8988T (cell line): ENCODE measurements at places on chromosomes 2 and 18.

- DNase-seq, result no peak
Observed at GRCh38 chr2:101127319-101128056, 23.7 kb downstream of the TBC1D8 start.

DNA sequence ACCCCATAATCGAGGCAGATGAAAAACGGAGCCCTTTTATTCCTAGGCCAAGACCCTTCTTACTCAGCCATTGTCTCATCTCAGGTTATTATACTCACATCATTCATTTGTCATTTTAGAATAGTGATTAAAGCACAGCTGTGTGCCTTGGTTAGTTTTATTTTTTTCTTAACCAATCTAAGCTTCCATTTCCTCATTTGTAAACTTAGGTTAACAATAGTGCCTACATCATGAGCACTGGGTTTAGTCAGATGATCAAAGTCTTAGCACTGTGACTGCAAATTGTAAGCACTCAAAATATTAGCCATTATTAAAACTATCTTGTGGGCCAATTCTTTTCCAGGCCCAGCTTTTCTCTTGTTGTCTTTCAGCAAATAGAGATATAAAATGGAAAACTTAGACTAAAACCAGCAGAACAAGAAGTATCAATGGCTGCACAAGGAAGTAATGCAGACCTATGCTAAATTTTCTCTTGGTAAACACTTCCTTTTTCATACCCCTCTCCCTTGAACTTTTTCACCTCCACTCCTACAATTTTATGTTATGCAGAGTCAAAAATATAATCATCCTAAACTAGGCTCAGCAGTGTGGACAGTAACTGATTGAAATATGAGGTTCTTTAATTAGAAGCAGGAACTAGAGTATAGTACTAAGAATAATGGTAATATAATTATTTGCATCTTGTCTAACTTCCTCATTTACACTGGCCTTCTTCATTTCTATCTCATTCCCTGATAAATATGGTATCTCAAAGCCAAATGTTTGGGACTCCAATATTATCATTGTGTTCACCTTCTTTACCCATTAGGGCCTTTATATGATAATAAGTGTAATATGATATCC lies 21.5 kb upstream of the GALNT3 start:
- no peak for DNase-seq

DNA sequence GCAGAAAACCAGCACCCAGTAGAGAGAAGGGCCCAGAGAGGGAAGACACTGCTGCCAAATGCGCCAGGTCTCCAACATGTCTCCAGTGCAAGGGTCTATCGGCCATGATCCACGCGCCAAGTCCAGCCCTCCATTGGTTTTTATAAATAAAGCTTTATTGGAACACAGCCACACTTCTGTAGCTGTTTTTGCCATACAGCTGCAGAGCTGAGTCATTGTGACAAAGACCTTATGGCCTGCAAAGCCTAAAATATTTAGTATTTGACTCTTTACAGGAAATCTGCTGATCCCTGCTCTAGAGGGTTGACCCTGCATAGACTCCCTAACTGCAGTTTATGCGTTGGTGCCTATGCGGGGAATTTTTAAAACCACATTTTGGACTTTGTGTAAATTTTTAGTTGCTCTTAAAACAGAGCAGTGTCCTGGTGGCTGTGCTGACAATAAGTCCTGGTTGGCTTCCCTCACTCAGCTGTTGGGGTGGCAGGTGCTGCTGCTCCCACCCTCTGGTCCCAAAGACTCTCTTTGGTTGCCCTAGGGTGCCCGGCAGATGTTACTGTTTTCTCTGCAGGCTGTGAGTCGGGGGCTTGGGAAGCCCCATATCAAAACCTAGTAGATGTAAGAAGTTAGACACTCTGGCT lies 154.9 kb downstream of the CTIF start:
- no peak for DNase-seq

DNA sequence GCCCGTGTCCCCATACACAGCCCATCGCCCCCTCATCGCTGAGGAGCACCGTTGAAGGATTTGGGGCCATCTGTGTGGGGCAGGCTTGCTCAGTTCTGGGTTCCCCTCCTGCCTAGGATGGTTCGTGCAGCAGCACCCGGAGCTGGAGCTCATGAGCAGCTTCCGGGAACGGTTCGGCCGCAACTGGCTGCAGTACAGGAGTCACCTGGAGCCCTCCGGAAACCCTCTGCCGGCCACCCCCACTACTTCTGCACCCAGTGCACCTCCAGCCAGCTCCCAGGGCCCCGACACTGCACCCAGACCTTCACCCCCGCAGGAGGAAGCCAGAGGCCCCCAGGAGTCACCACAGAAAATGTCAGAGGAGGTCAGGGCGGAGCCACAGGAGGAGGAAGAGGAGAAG lies 10.3 kb downstream of the STK11IP start:
- DNase-seq, result no peak

DNA sequence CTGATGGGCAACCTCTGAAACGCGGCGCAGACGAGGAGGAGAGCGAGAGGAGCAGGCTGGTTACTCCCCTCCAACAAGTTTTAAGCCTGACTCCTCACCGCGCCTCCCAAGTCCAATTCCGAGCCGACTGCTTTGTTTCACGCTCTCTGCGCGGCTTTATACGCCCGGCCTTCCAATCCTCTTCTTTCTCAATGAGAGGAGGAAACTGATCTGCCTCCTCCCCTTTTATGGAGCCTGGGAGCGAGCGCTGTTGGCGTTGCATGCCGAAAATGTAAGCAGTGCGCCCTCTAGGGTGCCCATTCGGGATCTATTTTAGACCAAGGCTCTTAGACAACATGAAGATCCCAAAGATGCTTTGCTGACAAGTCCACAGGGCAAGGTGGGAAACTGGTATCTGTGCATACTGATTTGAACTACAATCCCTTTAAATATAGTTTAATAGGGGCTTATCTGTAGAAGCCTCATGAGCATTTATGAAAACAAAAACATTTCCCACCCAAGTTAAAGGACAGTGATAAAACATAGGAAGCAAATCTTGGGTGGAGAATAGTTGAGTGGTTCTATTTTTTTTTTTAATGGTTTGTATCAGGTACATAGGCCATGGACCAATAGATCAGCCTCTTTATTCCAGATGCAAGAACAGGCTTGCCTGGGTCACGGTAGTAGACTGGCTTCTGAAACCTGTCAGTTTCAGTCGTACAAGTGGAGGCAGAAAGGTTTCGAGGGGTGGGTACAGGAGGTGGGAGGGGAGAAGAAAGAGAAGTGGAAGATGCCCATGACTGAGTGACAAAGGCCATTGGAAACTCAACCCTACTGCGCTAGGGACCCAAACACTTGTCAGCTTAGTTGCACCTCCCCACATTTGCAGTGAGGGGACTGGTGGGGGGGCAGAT lies at the start of gene RND3:
Gene RND3 (minus strand): TSS at position 131 of the 893 bp plus-strand sequence. CDS start 250 bp downstream, outside the sequence.
- peak; percentile 49 for DNase-seq

- DNase-seq, result no peak
Observed at GRCh38 chr18:49527631-49528327, 34.1 kb upstream of the LIPG start.

GRCh38 chr2:28287256-28287915 lies 105.3 kb upstream of the FOSL2 start:
- DNase-seq, result no peak

- no peak for DNase-seq
Observed at GRCh38 chr2:205781244-205781931, 99.1 kb downstream of the NRP2 start.

GRCh38 chr18:40037356-40037755 lies 1917.7 kb upstream of the PIK3C3 start:
- no peak for DNase-seq

- DNase-seq, result no peak
Observed at GRCh38 chr2:238169048-238169707, 10.4 kb downstream of the ERFE start.

DNA sequence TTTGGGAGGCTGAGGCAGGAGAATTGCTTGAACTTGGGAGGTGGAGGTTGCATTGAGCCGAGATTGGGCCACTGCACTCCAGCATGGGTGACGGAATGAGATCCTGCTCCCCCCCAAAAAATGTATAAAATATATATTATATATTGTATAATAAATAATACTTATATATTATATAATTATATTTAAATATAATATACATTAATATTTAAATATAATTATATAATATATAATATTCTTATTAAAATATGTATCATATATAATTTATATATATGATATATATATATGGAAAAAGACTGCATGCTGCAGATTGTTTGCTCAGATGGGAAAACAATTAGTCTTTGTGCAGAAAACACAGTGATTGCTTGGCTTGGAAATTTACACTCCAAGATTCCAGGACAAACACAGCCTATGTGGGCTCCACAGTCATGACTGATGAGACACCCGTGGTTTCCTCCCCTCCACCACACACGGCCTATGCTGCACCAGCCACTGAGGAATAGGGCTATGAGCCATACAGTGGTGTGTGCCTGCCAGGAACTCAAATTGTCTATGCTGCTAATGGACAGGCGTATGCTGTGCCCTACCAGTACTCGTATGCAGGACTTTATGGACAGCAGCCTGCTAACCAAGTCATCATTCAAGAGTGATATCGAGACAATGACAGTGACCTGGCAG lies 30.0 kb downstream of the PMAIP1 start:
- DNase-seq, result no peak

- DNase-seq, result no peak
Observed at GRCh38 chr2:176443946-176444345, 174.7 kb downstream of the MTX2 start.

DNA sequence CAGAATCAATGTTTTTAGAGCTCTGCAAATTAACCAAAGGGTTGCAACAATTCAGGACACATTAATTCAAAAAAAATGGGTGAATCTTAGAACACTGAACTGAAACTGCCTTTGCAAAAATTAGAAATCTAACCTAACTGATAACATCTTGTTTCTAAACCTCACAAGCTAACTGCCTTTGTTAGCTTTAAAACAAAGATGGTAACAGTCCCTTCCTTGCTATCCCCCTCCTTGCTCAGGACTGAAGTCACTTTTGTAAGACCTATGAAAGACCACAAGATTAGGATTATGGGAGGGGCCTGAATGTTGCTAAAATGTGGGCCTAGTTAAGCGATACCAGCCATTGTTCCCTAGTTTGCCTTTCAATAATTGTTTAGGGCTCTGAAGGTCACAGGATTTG lies 44.9 kb upstream of the LONRF2 start:
- DNase-seq, result no peak

DNA sequence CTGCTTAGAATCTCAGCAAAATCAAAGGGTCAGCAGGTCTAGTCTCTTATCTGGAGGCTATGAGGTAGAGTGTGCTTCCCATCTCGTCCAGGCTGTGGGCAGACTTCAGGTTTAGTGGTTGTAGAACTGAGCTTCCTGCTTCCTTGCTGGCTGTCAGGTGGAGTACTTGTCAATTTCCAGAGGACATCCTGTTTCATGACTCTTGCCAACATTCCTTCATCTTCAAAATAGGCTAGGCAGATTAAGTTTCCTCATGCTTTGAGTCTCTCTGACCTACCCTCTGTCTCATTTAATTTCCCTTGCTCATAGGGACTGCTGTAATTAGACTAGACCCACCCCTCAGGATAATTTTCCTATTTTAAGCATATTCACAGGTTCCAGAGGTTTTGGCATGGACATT lies 562.6 kb downstream of the SPAG16 start:
- DNase-seq, result no peak

DNA sequence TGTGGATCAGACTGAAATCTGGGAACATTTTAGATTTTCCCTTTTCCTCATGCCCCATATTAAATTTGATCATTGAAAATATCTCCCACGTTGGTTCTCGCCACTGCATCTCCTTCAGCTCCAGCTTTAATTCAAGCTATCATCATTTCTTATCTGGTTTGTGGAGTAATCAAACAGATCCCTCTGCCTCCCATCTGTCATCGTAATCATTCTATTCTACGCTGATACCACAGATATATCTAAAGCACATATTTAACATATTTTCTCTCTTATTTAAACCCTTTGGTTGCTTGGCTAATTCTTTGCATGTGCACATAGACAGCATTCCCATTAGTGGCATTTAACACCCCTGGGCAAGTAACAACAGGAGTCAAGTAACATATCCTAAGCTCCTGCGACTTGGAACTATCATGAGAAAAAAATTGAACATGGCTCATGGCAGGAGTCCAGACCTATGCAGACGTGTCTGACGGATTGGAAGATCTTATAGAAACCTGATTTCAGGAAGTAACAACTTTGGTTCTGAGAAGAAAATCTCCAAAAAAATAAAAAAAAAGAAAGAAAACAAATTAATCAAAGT lies 158.8 kb upstream of the KYNU start:
- no peak for DNase-seq

DNA sequence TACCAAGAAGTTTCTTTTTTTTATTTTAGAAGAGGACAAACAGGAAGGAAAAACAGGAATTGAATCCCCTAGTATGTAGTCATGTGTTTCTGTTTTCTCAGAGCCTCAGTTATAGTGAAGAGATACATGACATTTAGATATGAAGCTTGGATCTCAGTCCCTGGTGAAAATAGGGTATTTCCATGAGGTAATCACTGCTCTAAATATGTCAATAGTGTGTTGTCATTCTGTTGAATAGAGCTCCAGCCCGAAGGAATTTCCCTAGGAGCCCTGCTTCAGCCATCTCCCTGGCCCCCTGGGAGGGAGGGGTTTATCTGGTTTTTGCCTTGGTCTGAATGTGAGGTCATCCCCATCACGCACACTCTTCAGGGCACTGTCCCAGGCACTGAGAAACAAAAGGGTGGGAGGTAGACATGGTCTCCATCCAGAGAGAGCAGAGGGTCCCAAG lies 47.1 kb upstream of the REL start:
- no peak for DNase-seq

GRCh38 chr2:74131901-74132300 lies 15.8 kb downstream of the BOLA3 start:
- DNase-seq, result no peak

DNA sequence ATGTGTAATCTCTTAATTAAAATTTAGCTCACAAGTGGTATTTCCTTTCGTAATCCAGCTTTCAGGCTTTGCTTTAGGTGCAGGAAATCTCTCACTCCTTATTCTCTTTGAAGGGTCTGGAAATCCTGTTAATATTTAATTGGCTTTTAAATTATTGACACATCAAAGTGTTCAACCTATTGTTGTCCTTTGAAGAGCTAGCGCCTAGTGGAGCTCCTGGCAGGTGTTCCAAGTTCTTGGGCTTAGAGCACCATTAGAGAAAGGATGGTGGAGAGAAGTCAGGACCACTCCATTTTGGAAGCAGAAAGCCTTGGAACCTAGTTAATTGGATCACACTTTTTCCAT lies 92.4 kb downstream of the CABLES1 start:
- DNase-seq, result no peak

DNA sequence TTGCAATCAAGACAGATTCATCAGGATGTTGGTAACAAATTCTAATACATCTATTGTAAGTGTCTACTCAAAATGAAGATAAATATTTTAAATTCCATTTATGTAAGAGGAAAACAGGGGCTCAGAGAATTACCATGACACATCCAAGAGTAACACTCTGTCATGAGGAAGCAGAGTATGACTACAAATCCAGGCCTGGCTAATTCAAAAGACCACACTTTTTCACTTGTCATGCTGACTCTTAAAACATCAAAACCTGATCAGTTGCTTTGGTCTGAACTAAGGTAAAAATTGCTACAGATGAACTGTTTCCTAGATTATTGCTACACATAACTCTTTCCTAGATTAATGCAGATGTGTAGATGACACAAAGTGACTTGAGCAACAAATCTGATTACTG lies 880.6 kb downstream of the TSN start:
- DNase-seq, result no peak

GRCh38 chr2:56565143-56565542 lies 381.4 kb downstream of the CCDC85A start:
- DNase-seq, result no peak
